ENCODE measurements at places on chromosomes 3 and 15.

- DNase-seq: no peak
Measured at GRCh38 chr3:32309654-32310242, 71.3 kb downstream of the CMTM8 start.

DNA sequence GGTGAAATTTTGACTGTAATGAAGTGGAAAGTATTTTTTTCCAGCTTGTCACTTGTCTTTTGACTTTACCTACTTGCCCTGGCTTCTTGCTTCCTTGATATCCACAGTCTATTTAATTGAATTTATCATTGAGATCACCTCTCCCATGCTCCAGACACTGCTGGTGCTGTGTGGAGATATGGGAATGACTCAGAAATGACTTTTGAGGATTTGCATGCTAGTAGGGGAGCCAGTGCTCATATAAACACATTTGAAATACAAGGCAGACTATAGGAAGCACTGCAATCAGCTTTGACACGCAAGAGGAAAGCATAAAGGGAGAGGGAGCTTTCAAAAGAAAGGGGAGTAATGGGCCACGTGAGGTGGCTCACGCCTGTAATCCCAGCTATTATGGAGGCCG, 7.3 kb upstream of the TRPM1 start:
- no peak for DNase-seq

GRCh38 chr3:150073031-150073430, 102.3 kb upstream of the PFN2 start:
- DNase-seq: no peak

- DNase-seq: no peak
Measured at GRCh38 chr3:138877226-138877625, 42.5 kb upstream of the PIK3CB start.

- DNase-seq: no peak
Measured at GRCh38 chr15:59140422-59141226, 35.7 kb downstream of the CCNB2 start.

DNA sequence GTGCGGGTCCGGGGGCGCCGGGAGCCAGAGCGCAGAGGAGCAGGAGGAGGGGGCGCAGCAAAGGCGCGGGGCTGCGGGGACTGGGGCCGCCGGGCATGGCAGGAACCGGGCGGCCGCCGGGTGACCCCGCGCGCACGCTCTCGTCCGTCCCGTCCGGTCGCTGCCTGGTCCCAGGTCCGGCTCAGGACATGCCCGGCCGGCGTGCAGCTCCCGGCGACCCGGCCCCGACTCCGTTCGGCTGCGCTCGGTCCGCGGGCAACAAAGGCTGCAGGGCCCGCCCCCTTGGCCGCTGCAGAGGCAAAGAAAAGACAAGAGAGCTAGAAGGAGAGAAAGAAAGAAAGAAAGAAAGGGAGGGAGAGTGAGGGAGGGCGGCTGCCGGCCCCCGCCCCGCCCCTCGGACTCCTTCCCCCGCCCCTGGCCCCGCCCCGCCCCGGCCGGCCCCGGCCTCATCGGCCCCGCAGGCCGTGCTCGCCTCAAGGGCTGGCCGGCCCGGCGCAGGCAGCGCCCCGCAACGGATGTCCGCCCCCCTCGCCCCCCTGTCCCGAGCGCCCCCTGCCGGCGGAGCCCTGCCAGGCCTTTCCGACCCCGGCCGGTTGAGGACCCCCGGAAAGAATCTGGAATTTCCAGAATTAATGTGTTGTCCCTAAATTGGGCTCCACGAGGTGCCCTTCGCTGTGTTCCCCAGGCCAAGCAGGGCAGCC, at the start of gene ADAMTS7:
ADAMTS7 (minus strand) TSS at position 341 of the 701 bp plus-strand sequence; CDS start at position 97, 244 bp downstream.
- peak; percentile 8 for DNase-seq

GRCh38 chr3:66021731-66022131, 17.0 kb downstream of the MAGI1 start:
- DNase-seq: no peak

DNA sequence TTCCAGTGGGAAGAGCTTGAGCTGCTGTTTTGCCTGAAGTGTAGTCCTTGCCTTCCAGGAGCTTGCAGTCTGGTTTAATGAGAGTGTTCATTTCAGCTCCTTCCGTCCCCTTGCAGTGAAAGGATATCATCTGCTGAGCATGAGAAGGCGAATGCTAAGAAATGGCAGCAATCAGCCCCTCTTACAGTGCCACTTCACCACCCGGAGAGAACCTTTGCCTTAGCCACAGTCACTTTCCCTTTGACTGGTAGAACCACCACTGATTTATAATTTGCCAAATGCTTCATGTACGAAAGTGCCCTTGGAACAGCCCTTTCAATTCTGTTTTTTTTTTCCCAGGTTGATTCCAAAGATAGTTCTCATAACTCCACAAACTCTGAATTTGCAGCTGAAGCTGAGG, 11.5 kb downstream of the TATDN2 start:
- no peak for DNase-seq

DNA sequence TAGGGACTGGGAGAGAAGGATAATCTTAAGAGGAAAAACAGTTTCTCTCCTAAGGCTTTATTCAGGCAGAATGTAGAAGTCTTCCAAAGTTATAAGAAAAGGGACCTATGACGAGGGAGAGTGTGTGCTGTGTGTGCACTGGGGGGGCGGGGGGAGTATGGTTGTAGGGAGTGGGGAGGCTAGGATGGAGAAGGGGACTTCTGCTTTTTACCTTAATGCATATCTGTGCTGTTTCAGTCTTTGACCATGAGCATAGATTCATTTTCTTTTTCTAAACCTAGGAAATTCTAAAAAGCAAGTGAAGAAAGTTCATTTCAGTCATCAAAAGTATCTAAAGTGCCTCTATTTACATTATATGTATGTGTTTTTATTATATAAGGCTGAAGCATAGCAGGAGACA, 52.6 kb upstream of the RASA2 start:
- no peak for DNase-seq

- DNase-seq: no peak
Measured at GRCh38 chr3:30221619-30222018, 384.8 kb upstream of the TGFBR2 start.

- no peak for DNase-seq
Measured at GRCh38 chr15:98902931-98903330, 104.7 kb downstream of the PGPEP1L start.

DNA sequence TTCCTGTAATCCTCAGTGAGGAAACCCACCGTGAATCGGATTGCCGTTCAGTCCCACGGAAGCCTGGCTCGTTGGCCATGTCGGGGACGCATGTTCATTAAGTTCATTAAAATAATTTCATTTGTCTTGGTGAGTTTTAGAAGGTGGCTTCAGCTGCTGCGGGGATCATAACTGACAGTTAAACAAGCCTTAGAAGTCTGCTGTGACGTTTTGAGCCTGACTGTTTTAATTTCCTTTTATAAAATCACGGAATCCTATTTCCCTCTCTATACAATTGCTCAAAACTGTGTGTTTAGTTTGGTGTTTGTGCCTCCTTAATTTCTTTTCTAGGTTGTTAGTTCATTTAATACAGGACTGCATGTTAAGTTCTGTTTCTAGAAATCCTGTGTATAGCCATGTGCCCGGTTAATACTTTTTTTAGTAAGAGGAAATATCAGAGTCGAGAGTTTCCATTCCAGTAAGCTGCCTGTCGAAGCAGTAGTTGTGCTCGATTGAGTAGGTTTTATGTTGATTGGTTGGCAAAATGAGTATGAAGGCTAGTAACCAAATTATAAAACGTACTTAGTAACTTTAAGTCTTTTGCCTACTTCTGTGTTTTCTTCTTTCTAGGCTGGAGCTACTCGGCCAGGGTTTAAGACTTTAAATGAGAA, 705 bp downstream of the NIPA2 start:
- no peak for DNase-seq

GRCh38 chr3:23341147-23341838, 138.2 kb downstream of the UBE2E2 start:
- no peak for DNase-seq

Measured in activated effector memory CD4-positive, alpha-beta T cell treated with Interleukin-2 at 50 U/mL for 16 hours (primary cell).